ENCODE measurements at places on chromosomes 7 and 10.

- no peak for DNase-seq
Measured at GRCh38 chr7:133912916-133913697, 214.0 kb upstream of the LRGUK start.

DNA sequence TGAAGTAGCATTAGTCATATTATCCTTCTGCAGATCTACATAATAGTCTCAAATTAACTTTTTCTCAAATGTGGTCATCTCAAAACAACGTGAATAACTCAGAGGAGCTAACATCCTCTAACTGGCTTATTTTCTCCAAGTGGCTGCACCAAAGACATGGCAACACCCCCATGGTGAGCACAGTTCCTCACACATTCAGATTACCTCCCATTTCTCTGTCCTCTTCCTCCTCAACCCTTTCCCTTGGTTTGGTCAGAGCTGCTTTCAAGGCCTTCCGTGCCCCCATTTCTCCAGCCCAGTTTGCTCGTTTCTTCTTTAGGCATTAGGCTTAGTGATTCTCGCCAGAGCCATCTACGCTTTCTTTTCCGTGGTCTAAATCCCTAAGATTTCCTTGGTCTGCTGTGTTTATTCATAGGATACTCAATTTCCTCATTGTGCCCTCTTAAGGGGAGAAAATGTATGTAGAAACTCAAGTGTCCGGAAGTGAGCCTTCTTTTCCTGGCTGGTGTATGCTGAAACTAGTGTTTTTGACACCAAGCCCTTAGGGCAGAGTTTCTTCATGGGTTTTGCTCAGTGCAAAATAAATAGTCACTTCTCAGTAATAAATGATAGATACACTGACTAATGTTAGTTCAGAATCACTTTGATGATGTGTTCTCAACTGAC, 2.6 kb downstream of the MET start:
- DNase-seq: no peak

- no peak for DNase-seq
Measured at GRCh38 chr7:98214811-98215321, 3.6 kb downstream of the BHLHA15 start.

- no peak for DNase-seq
Measured at GRCh38 chr7:134071355-134072331, 55.5 kb upstream of the LRGUK start.

- no peak for DNase-seq
Measured at GRCh38 chr7:107398161-107398560, 71.7 kb upstream of the GPR22 start.

DNA sequence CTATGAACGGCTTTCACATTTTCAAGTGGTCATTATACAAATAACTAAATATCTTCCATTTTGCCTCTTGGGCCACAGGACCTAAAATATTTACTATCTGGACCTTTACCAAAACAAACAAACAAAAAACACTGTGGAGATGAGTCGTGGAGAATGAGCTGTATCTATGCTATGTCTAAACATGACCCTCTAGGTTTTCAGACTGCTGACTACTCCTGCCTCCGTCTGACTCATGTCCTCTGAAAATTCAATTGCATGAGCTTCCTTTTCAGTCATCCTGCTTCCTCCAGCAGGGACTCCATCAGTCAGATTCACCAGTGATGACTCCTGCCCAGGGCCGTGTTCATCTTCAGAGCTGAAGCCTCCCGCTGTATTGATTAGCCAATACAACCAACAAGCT, 96.8 kb downstream of the COL28A1 start:
- DNase-seq: no peak

- DNase-seq: no peak
Measured at GRCh38 chr10:70540089-70540788, 61.7 kb downstream of the PALD1 start.

DNA sequence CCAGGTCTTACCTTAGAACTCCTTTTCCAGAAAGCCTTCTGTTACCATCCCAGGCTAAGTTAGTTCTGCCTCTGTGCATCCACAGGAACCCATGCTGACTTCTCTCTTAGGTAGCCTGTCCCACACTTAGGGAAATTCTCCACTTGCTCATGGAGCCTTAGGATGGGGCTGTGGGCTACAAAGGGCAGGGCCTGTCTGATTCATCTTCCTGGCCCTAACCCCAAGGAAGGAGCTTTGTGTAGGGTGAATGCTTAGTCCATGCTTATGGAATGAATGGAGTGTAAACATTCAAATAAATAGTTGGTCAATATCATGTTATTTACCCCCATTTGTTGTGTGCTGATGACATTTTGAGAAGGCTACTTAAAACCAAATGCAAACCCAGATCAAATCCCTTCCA, 54.7 kb downstream of the EMX2 start:
- DNase-seq: no peak

DNA sequence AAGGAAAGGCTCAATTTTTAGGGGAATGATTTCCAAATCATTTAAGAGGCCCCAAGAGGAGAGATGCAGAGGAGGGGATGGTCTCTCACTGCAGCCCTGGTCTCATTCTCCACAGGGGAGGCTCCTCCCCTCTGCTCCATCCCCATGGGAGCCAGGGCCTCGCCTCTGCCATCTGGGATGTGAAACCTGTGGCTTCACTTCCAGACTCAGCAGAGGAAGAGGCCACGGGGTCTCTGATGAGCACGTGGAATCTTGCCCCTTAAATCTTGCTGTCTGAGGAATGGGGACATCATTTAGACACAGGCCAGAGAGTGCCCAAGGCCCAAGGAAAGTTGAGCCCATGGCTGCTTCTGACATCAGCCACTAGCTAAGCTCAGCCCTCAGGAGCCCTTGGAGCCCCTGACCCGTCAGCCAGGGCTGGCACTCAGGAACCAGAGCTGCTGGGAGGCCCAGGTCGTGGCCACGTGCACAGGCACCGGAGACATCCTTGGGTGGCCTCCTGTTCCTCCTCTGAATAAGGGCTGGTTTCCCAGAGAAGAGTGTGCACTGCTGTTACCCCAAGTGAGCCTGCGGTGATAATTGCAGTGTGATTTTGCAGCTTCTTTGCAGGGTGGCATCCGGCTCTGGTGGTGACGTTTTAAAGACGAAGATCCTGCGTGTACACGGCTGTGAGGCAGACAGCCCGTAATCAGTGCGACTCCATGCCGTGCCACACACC, 50.5 kb downstream of the VIPR2 start:
- no peak for DNase-seq

- no peak for DNase-seq
Measured at GRCh38 chr10:79910344-79910743, 38.6 kb downstream of the SFTPD start.

DNA sequence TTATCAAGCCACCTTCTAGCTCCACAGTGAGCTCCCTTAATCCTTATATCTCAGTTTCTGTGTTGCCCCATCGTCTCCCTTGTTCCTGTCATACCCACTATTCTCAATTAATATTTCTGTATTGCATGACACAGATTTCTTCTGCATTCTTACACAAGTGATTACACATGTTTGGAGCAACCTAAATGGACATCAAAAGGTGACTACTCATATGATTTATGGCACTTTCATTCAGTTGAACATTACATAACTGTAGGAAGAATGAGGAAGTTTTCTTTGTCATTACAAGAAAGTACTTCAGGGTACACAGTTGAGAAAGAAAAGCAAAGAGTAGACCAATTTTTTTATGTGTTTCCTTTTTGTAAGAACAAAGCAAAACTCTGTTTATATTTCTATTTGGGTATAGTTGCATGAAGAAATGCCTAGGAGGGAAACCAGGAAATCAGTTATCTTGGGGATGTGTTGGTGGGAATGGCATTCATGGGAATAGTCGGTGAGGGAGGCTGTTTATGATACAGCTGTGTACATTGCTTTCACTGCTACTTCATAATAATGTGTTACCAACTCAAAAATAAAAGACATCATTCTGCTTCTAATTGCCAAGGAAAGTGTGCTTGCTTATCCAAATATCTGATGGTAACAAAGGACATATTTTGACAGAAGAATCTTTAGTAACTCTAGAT, 23.6 kb upstream of the PRSS37 start:
- no peak for DNase-seq

GRCh38 chr7:80392229-80393169, 119.4 kb downstream of the GNAT3 start:
- DNase-seq: no peak

DNA sequence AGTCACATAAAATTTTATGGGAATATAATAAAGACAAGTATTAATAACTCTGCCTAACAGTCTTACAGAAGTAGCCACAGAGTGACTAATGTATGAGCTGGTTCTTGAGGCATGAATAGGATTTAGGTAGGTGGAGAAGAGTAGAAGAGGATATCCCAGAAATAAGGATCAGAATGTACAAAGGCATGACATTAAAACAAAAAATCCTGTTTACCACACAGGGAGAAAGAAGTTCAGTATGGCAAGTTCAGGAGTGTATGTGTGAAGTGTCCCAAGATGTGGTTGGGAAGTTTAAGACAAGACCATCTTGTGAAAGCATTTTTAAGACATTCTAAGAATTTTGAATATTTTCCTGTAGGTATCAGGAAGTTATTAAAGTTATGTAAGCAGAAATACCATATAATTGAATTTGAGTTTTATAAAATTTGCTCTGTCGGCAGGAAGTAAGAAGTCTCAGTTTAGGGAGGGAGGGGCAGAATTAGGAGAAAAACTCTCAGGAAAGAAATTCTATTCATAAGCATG, 64.7 kb upstream of the CAV2 start:
- no peak for DNase-seq

- no peak for DNase-seq
Measured at GRCh38 chr7:92696584-92696983, 106.4 kb upstream of the FAM133B start.

- DNase-seq: no peak
Measured at GRCh38 chr7:4683043-4683883, 1.2 kb downstream of the FOXK1 start.

DNA sequence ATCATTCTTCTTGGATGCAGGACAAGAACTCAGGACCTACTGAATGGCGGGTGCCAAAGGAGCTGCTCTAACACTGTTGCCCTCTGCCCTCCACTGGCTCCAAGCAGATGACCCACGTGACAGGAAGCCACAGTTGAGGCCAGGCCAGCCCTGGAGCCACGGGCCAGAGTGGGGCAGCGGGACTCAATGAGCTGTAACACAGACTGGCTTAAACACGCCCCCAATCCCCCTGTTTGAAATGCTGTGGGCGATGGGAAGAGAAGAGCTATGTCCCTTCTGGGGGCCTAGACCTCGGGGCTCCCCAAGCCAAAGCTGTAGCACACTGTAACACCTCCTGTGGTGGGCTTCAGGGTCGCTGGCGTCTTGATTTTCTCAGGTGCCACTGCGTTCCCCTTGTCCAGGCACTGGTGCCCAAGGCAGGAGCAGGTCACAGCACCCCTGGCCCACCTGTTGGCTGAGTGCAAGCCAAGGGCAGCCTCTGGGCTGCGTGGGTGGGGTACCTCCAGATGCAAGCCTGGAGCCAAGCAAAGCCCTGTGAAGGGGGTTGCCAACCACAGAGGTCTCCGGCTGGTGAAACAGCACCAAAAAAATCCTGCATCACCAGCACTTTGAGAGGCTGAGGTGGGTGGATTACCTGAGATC, 18.6 kb upstream of the ZMIZ2 start:
- no peak for DNase-seq

DNA sequence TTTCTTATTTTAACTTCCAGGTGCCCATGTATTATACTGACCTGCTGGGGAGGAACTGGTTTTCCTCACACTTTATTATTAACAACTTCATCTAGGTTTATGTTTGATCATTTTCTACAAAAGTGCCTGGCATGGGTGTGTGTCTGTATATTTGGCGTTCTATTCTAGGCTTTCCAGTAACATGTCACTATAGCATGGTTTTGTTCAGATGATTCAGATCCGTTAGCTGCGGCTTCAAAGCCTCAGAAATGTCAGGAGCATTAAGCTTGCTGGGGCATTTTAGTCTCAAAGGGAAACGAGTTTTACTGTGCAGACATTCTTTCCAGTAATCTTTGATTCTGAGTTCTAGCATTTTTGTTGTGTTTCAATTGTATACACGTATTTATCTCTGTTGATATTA, 2.3 kb downstream of the INPP5A start:
- DNase-seq: no peak

- DNase-seq: no peak
Measured at GRCh38 chr7:156465186-156465585, 175.4 kb upstream of the RNF32 start.

- DNase-seq: peak; percentile 68
Measured at GRCh38 chr7:130896898-130897514, 163.0 kb upstream of the KLF14 start.

- DNase-seq: no peak
Measured at GRCh38 chr7:158975526-158976467, 119.4 kb downstream of the DYNC2I1 start.

- no peak for DNase-seq
Measured at GRCh38 chr10:102316421-102316820, 71.1 kb downstream of the GBF1 start.

- DNase-seq: no peak
Measured at GRCh38 chr7:5213286-5213645, 23.2 kb downstream of the WIPI2 start.

DNA sequence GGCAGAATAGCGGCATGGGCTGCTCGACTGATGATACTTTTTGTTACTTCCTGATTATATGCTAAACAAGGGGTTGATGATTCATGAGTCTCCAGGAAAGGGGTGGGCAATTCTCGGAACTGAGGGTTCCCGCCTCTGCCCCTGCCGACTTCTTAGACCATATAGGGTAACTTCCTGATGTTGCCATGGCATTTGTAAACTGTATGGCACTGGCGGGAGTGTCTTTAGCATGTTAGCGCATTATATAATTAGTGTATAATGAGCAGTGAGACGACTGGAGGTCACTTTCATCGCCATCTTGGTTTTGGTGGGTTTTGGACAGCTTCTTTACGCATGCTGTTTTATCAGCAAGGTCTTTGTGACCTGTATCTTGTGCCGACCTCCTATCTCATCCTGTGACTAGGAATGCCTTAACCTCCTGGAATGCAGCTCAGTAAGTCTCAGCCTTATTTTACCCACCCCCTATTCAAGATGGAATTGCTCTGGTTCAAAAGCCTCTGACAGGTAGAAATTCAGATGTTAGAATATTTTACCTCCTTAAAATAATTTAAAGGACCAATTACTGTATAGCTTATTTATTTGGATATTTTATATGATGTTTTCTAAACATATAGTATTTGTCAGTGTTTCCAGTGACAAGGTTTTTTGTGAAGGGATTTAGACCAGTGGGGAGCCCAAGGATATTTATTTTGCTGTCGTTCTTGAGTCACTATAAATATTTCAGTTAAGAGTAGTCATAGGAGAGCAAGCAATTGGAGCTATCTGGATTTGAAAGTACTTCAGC, 90.1 kb upstream of the PIK3CG start:
- peak; percentile 37 for DNase-seq

- DNase-seq: no peak
Measured at GRCh38 chr7:19464241-19464640, 244.6 kb downstream of the POLR1F start.

- no peak for DNase-seq
Measured at GRCh38 chr10:3700531-3701076, 84.4 kb downstream of the KLF6 start.

GRCh38 chr10:114179148-114179547, at the start of gene TDRD1:
Gene TDRD1 (plus strand): TSS chr10:114179353. CDS start chr10:114187832, 8,479 bp downstream.
- no peak for DNase-seq

GRCh38 chr7:1027242-1028043, 16.9 kb upstream of the GPR146 start:
- DNase-seq: no peak

- DNase-seq: no peak
Measured at GRCh38 chr10:106996510-106996909, 168.0 kb downstream of the SORCS1 start.

All from stimulated activated naive CD4-positive, alpha-beta T cell treated with Interleukin-2 at 50 U/mL for 16 hours (primary cell).